ENCODE measurements at places on chromosomes 13 and 19.

GRCh38 chr19:12314553-12314952 lies 18.9 kb downstream of the ZNF563 start:
- no peak for DNase-seq

DNA sequence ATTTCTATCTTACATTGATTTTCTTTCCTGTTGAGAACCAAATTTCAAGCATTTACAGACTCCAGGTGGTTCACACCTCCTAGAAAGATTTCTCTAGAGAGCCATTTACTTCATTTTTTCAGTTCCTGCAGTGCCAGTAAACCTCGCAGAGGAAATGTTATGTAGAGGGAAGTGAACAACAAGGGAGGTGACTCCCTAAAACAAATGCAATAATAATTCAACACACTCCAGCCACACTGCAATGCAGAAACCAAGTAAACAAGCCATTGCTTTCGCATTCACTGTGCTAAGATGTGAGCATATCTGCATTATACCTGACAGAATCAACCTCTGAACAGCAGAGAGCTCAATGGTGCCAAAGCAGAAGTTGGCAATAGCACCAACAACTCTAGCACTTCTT lies 215.1 kb downstream of the RBM26 start:
- no peak for DNase-seq

DNA sequence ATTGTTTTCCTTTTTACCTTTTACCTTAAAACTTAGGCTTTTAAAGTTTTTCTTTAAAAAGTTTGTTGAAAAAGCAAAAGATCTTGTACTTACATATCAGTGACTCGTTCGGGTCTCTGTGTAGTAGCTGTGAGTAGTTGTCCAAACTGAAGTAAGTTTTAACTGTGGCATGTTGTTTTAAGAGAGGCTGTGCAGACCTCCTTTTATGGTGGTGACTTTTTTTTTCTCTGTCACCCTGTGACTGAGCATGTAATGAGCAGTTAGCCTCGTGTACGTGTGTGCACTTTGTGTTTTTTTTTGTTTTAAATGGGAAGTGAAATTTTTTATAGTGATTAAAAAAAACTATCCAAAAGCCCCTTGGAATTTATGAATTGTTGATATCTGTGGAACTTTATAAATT lies at the start of gene GPR183:
GPR183 (minus strand) TSS at position 153 of the 400 bp plus-strand sequence. CDS start 11,254 bp downstream, outside the sequence.
- DNase-seq = no peak

DNA sequence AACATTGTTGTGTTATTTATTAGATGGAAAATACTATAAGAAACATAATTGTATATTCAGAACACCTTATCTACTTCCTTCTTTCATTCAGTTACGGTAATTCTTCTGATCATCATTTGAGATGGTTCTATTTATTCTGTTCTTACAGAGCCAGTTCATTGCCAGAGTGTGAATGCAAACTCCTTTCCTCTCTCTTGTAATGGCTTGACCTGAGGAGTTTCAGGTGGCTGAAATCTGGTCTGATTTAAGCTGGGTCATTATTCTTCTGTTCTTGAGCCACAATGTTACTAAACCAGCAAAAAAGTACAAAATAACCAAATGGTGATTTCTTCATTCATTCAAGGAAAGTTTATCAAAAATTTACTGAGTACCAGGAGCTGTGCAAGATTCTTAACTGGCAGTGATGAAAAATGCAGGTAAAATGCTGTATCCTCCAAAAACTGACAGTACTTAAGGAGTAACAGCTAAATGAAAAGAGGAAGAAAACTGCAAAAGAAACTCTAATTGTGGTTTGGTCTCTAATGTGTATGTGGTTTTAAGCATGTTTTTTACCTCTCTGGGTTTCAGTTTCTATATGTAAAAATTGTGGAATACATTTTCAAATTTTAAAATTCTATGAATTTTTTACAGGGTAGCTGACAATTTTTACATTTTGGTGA lies 182.4 kb upstream of the UFM1 start:
- no peak for DNase-seq

DNA sequence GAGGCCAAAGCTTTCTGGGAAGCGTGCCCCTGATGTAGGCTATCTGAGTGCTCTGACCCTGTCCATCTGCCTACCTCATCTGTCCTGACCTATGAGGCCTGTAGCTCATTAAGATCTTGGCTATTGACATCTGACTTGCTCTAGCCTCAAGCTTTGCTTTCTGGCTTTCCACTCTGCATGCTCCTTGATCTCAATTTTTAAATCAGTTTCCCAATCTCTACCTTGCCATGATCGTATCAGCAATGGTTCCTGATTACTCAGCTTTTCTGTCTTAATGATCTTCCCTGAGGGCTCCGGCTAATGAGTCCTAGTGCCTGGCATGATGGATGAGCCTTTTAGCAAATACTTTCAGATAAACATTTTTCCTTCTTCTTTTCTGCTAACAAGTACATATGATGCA lies 262.0 kb downstream of the NDFIP2 start:
- no peak for DNase-seq

GRCh38 chr13:81247711-81248110 lies 906.8 kb upstream of the SPRY2 start:
- DNase-seq = no peak

DNA sequence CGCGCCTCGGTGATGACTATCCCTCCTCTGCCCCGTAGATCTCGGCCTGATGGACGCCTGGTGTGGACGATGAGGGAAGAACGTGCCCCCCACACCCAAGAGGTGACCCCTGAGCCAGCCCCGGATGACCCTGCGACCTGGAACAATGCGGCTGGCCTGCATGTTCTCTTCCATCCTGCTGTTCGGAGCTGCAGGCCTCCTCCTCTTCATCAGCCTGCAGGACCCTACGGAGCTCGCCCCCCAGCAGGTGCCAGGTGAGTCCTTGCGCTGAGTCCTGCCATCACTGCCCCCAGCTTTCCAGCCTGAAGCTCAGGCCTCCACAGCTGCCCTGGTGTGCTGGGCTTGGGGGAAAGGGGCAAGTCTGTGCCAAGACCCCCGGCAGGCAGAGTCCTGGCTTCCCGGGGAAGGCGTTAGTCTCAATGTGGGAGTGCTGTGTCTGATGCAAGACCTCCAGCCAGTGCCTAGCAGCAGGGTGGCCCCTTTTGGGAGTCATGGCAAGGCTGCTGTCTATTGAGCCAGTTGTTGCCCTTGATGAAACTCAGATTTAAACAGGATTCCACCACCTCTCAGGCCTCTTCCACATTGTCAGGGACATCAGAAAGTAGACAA lies 67.5 kb downstream of the CHST8 start:
- no peak for DNase-seq

DNA sequence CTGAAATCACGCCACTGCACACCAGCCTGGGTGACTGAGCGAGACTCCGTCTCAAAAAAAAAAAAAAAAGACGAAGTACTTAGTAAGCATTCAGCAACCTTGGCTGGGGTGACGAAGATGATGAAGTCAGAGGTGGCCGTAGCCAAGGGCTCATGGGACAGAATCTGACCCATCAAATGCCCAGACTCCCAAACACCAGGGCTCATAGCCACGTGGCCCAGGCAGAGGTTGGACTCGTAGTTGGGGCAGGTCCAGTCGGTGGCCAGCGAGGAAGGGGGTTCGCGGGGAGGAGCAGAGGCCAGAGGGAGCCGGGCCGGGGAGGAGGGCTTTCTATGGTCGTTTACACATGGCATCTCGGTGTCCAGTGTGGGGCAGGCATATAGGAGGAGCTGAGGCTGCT lies 52.1 kb upstream of the EHD2 start:
- no peak for DNase-seq

GRCh38 chr13:89980896-89981295 lies 1366.6 kb upstream of the MIR17HG start:
- no peak for DNase-seq

GRCh38 chr13:97240788-97241734 lies 18.9 kb downstream of the MBNL2 start:
- no peak for DNase-seq

DNA sequence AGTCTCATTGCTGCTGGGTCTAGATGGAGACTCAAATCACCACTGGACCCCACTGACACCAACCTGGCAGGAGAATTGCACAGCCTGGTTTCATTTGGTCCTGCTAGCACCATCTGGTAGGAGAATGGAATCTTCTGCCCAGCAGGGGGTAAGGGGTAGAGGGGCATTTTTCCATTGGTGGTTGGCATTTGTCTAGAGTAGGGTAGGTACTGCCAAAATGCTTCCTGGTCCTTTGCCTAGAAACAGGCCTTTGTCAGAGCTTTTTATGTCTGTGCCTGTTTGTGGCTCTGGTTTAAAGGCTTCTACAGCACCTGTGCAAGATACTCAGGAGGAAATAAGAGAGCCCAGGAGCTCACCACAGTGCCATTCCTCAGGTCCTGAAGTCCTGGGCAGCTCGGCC lies 121.3 kb downstream of the KCTD12 start:
- DNase-seq = no peak

GRCh38 chr13:52161181-52161646 lies 1.8 kb upstream of the NEK3 start:
- DNase-seq = no peak

- no peak for DNase-seq
Observed at GRCh38 chr19:45569619-45570421, 14.8 kb downstream of the OPA3 start.

DNA sequence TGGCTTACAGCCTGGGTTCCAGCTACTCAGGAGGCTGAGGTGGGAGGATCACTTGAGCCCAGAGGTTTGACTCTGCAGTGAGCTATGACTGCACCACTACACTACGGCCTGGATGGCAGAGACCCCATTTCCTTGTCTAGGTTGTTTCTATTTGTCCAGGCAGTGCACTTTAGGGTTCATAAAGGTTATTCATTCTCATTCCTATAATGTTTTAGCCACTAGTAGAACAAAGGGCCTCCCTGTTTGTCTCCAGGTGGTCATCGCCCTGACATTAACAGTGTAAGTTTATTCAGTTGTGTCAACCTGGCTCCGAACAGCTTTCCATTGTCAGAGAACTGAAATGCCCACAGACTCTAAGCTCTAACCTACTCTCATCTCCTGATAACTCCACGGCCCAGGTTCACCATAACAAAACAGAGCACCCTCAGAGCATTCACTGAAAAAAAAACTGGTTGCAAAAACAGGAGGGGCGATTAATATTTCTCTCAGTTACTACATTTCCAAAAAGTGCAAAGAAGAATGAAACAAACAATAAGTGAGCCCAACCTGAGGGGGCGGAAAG lies 37.1 kb downstream of the SMAD9 start:
- no peak for DNase-seq

GRCh38 chr19:9566729-9567128 lies 17.6 kb downstream of the ZNF121 start:
- DNase-seq = no peak

DNA sequence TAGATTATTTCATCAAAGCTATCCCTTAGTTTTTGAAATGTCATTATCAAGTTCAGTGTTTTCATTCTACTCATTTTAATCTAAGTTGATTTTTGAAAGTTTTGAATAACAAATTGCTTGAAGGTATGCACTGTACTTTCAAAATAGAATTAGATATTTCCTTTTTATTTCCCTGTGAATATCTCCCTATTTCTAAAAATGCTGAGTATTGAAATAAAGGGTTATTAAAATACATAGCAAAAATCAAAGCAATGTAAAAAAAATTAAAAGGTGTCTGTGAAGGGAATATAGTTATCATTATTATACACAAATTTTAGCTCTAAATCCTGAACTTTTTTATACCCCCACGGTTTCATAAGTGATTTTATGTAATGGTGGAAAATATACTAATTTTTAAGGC lies 967.8 kb downstream of the PCDH9 start:
- no peak for DNase-seq

DNA sequence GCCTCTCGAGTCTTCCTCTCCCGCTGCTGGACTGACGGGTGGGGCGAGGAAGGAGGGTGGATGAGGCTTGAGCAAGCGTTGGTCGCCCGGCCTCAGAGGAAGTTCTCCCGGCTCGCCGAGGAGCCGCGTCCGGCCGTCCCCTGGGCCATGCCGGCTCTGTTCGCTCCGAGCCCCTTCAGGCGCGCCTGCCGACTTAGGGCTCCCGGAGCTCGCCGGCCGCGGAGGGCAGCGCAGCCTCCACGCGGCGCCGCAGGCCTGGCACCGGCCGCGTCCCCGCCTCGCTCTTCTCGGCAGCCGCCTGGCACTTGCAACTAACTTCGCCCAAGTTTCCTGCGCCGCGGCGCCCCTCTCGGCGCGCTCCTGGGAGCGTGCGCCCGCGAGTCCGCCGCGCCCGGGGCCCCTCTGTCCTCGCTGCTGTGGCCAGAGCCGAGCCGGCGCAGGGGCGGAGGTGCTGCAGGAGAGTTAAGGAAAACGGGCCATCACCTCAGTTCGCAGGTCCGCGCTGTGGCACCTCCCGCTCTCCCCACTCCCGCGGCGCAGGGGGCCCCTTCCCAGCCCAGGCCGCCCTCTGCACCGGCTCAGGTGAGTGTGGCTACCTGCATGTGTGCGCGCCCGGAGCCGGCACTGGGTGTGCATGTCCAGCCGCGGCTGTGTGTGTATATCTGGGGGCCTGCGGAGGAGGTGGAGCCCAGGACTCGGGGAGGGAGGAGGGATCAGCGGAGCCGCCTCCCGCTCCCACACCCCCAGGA lies 641 bp upstream of the SOX21 start:
- DNase-seq = peak; percentile 71

DNA sequence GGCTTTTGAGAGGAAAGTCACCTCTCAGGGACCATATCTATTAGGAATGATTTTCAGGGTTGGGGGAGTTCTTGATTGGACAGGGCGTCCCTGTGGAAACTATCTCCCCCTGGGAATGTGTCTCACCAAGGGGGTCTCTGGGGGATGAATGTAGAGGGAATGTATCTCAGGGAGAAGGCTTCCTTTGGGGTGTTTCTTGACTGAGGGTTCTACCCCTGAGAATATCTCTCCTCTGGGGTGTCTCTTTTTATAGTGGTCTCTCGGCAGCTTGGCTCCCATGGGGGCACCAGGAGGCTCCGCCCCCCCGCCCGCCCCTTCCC lies 1.0 kb downstream of the RTBDN start:
- no peak for DNase-seq

DNA sequence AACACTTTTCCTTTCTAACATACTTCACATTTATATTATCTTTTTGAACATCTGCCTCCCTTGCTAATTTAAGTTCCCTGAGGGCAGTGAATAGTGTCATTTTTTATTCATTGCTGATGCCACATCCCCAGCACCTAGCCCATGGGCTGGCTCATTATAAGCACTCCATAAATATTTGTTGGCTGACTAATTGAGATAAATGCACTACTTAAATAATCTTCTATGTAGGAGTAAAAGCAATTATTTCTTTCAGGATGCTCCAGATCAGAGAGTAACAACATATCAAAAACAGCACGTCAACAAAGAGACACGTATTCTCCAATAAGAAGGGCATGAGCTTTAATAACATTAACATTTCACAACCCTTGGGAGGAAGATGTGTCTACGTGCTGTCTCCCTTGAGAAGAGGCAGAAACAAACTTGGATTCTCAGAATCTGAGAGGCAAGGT lies 228.2 kb downstream of the LHFPL6 start:
- DNase-seq = no peak

- DNase-seq = no peak
Observed at GRCh38 chr19:33879818-33880575, 83.3 kb downstream of the KCTD15 start.

- peak; percentile 16 for DNase-seq
Observed at GRCh38 chr19:17292301-17293074, 10.7 kb downstream of the ABHD8 start.

- peak; percentile 42 for DNase-seq
Observed at GRCh38 chr13:111020546-111020945, 94.6 kb upstream of the ARHGEF7 start.

- no peak for DNase-seq
Observed at GRCh38 chr13:20513466-20513995, 12.1 kb downstream of the CRYL1 start.

GRCh38 chr13:45257638-45258333 lies 56.9 kb upstream of the KCTD4 start:
- DNase-seq = no peak
